ENCODE measurements at places on chromosomes 3 and 15.

DNA sequence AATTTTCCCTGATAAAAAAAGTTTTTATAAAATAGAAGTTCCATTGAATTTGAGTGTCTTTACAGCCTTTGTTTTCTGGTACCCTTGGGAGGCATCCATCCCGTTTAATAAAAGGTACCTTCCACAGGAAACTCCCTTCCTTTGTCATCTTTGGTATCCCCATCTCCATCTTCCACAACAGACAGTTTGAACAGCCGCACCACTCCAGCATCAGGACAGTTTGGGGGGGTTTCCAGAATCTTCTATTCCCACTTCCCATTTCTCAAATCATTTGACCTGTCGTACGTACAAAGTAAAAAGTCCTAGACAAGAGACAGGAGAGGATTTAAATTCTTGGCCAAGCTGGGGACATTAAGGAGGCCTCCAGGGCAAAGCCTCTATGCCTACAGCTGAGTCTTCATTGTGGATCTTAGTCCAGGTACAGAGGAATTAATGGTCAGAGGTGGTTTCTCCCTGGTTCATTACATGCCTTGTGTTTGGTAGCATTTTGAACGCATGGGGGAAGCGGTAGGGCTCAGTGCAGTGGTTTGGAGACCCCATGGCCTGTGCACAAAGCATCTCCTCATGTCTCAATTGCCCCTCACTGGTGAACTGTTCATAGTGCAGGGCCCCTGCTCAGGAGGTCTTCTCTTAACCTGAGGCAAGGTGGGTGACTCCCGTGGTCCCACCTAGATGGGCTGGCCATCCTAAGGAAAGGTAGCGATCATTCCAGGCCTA lies 19.4 kb upstream of the BCL2A1 start:
- no peak for DNase-seq

GRCh38 chr3:153652076-153652475 lies 469.1 kb upstream of the ARHGEF26 start:
- no peak for DNase-seq

GRCh38 chr15:36603987-36604386 lies 24.6 kb downstream of the CDIN1 start:
- DNase-seq: no peak

GRCh38 chr15:42085721-42086120 lies 8.6 kb downstream of the PLA2G4D start:
- no peak for DNase-seq

DNA sequence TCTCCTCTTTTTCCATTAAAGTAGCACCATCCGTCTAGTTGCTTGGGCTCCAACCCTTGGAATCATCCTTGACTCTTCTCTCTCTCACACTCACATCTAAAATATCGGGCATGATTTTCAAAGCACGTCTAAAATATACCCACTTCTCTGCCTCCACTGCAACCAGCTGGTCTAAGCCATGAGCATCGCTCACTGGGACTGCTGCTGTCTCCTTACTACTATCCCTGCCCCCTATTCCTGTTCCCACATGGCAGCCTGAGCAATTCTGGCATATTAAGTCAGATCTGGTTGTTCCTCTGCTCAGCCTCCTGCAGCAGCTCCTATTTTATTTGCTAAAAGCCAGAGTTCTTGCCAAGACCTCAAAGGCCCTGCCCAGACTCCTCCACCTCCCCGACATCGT lies 53.7 kb downstream of the ST6GAL1 start:
- no peak for DNase-seq

GRCh38 chr3:194468086-194468485 lies 18.7 kb downstream of the ATP13A3 start:
- DNase-seq: no peak

GRCh38 chr15:29471306-29471705 lies 201.7 kb upstream of the NSMCE3 start:
- no peak for DNase-seq

GRCh38 chr3:116808725-116809124 lies 99.1 kb downstream of the TUSC7 start:
- DNase-seq: peak; percentile 76

DNA sequence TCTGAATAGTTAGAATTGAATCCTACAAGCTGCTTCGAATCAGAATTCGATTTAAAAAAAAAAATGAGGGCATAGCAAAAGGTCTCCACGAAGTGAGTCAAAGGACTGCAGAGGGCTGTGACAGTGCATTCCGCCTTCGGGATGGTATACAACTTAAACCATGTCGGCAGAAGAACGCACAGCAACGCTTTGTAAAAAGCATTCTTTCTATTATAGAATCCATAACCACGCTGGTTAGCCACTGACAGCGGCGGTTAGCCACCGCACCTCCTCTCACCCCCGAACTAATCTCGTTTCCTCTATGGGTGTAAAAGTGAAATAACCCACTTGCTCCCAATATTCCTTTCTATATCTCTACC lies 664 bp upstream of the PIK3CA start:
- peak; percentile 94 for DNase-seq

GRCh38 chr3:152443212-152444023 lies 174.7 kb downstream of the MBNL1 start:
- no peak for DNase-seq

GRCh38 chr3:48236531-48236930 lies 4.4 kb upstream of the ZNF589 start:
- peak; percentile 21 for DNase-seq

- DNase-seq: no peak
Observed at GRCh38 chr3:114669614-114670013, 375.8 kb downstream of the TIGIT start.

DNA sequence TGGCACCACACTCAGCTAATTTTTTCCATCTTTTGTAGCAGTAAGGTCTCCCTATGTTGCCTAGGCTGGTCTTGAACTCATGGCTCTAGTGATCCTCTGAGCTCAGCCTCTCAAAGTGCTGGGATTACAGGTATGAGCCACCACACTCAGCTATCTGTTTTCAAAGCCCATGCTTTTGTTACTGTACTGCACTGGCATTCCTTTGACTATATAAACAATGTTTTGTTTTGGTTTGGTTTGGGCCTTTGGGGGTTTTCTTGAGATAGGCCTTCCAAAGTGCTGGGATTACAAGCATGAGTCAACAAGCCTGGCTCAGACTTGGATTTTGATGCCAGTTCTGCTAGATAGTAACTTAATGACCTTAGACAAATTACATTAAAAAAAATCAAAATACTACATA lies 89.7 kb upstream of the GK5 start:
- DNase-seq: no peak

DNA sequence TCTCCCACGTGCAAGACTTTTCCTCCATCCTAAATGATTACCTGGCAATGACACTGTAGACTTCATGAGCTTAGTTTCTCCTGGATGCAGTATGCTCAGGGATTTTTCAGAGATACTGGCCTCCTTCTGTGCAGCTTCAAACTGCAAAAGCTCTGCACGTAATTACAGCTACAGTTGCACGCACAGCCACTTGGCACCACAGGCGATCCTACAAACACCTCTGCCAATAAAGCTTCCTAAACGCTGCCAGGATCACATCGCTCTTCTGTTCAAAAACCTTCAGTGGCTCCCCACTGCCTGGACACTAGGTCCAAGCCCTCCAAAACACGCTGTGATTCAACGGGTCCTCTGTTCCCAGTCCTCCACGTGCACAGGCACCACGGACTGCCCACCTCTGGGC lies 49.5 kb downstream of the NUP210 start:
- DNase-seq: no peak

GRCh38 chr3:134601539-134602439 lies 49.0 kb downstream of the KY start:
- no peak for DNase-seq

DNA sequence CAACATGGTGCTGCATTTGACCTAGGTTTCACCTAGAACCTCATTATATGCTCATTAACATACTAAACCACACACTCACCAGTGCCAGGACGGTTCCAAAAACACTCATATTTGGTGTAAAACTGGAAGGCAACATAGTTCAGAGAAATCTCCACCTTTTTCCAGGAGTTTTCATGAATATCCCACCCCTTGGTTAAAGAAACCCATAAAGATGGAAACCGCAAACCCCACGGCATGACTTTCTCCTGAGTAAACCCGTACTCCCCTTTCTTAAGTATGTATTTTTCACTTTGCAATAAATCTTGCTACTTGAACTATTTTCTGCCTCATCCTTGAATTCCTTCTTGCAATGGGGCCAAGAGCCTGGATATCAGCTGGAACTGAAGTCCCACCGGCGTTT lies 379.3 kb downstream of the MAGI1 start:
- DNase-seq: no peak

- DNase-seq: peak; percentile 65
Observed at GRCh38 chr15:89976246-89976600, 24.9 kb upstream of the ZNF710 start.

DNA sequence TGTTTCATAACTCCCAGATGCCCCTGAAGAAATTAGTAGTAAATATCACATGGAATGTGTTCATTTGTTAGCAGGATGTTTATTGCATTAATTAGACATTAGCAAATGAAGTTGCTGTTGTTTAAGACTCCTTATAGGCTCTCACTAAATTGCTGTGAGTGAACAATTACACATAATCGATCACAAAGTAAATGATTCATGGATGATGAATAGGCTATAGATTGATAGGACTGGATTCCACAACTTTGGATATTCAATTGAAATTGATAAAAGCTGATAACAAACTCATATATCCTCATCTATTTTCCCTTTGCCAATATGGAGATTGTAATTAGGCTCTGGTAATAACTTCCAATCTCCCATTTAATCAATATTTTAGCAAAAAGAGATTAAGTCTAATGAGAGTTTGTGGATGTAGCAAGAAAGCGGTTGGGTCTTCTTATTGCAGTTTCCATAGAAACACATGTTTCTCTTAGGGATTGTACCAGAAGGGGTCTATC lies 555.5 kb downstream of the ROBO2 start:
- DNase-seq: no peak

- no peak for DNase-seq
Observed at GRCh38 chr3:107345822-107346405, 31.3 kb upstream of the CCDC54 start.

GRCh38 chr3:151431940-151432339 lies 28.9 kb downstream of the IGSF10 start:
- peak; percentile 16 for DNase-seq

DNA sequence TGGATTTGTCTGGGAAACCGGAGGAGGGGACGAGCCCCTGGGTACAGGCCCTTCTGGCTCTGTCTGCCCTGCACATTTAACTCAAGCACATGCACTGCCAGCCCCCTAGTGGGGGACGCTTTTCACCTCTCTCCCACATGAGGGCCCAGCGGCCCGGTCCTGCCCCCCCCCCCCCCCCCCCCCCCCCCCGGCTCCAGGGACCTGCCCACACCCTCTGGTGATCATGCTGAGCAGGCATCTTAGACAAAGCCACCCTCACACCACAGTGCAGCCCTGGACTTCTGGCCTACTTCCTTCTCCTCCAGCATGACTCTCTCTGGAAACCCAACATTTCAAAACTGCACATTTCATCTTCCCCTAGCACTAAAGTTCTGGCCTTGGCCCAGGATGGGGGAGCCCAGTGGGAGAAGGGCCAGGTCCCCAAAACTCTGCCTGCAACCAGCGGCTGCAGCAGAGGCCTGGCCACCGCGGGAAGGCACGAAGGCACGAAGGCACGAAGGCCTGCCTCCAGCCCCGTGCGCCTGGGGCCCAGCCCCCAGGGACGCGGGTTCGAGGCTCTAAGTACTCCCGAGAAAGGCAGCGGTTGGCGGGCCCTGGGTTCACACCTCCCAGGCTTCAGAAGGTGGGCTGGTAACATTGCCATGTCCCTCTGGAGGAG lies 14.1 kb downstream of the KLF15 start:
- DNase-seq: no peak

DNA sequence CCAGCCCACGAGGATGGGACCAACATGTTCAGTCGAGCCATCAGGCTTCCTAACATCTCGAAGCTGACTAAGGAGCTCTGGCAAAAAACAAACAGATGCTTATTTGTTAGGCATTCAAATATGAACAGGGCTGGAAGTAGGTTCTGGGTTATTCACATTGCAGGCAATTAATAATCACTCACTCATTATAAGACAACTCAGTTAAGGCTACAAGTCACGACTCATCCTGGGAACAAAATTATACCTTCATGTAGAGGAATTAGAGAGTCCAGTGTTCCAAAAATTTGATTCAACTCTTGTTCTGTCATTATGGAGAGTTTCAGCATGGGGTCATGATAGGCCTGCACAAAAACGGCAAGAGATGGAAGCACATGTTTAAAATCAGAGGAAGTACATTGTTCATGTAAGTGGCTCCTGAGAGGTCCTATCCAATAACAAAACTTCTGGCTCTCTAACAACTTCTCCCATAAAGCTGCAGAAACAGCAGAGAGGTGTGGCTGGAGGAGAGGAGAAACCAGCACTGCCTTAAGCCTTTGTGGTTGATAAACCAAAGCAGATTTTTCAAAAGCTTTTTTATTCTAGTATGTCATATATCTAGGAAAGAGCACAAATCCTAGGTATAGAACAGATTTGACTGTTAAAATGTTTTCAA lies 50.6 kb downstream of the ARHGEF3 start:
- DNase-seq: no peak

GRCh38 chr3:110314512-110315114 lies 757.0 kb upstream of the NECTIN3 start:
- peak; percentile 55 for DNase-seq

DNA sequence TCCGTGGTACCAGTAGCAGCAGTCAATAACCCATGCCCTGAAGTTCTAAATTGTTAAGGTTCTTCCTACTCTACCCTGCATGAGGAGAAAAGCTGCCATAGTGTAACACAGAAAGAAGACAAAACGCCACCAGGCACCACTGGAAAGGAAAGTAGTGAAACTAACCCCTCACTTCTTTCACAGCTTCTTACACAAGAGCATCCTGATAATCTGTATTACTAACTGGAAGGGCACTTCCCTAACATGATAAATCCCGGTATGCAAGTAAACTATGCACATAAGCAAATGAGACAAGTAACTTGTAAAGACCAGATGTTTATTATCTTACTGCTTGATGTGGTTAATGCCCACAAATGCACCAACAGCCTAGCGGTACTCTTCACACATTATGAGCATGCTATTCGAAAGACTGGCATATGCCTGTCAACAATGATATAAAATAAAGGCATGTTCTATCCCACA lies 141.3 kb downstream of the ADAM10 start:
- peak; percentile 28 for DNase-seq

GRCh38 chr3:179133575-179133974 lies 14.6 kb upstream of the PIK3CA start:
- peak; percentile 75 for DNase-seq

DNA sequence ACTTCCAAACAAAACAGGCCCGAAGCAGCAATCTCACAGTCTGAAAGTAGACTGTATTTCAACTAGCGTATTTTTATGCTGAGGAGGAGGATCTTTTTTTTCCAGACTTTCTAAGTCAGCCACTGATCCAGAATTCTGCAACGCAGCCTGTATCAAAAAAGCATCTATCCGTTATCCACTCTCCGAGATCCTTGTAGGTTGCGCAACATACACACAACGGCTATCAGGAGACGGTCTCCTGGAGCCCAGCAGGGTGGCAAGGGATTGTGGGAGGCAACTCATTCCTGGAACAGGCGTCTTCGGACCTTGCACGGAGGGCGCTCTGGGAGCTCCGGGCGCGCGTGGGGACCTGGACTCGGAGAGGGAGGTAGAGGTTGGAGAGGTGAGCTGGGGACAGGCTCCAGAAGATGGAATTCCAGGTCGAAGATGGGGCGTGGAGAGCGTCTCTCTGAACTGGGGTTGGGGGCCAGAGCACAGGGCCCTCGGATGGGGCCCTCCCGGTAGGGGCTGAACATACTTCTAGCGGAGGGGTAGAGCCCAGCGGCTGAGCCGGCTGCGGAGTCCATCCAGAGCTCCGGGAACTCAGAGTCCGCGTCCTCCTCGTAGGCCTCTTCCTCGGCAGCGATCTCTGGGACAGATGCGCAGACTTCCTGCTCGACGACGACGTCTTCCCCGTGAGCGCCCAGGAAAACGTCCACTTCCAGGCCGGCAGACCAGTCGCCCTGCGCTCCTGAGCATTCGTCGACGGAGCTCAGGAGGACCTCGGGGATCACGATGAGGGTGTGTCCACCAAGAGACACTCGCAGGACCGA lies 932 bp downstream of the PRR23C start:
- DNase-seq: no peak
